ENCODE measurements at places on chromosomes 11 and 22.

DNA sequence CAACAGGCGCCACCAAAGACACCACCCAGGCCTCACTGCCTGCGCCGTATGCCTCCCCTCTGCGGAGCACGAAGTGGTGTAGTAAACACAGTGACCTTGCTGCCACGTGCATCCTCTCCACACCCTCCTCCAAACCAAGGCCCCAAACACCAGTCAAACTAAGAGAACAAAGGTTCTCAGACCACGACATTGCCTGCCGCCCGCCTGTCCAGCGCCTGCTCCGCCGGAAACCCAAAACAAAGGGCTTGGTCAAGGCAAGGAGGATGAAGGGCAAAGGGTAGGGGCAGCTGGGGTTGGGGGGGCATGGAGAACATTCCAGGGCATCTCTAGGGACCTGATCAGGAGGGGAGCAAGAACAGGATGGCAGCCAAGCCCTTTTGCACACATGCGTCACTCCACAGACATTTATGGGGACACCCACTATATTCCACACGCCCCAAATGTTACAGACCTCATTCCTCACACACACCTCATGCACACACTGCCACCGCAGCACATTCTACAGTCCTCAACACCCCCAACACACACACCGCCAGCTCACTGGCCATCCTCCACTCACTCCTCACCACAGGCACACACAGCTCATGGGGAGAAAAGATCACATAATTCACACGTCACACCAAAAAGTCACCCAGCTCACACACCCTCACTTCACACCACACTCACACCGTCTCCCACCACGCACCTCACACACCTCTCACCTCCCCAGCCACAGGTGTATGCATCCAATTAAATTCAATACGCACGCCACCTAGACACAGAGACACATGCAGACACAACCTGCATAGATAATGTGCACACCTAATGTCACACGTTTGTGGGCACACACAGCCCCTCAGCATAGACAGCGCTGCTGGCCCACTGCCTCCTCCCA lies 34.5 kb downstream of the PDE2A start:
- DNase-seq = no peak

GRCh38 chr11:130761560-130762220 lies 154.6 kb downstream of the SNX19 start:
- DNase-seq = no peak

GRCh38 chr22:32528316-32528715 lies 53.7 kb downstream of the FBXO7 start:
- no peak for DNase-seq

DNA sequence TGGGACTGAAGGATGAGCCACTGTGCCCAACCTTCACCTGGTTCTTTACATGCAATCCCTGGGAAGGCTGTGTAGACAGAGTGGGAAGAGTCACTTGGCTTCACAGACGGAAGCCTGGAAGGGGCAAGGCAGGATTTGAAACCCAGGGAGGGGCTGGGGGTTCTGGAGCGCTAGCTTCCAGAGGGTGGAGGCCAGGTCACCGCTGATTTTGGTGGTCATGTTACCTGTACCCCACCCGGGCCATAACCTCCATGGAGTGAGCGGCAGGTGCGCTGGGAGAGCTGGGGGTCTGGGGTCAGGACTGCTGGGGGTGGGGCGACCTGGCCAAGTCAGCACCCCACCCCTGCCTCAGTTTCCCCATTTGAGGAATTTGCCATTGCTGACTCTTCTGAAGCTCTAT lies 38.3 kb downstream of the PDGFB start:
- DNase-seq = no peak

- no peak for DNase-seq
Observed at GRCh38 chr11:10409207-10409661, 45.8 kb upstream of the AMPD3 start.

GRCh38 chr11:43580735-43581369 lies 99.7 kb upstream of the HSD17B12 start:
- DNase-seq = no peak

DNA sequence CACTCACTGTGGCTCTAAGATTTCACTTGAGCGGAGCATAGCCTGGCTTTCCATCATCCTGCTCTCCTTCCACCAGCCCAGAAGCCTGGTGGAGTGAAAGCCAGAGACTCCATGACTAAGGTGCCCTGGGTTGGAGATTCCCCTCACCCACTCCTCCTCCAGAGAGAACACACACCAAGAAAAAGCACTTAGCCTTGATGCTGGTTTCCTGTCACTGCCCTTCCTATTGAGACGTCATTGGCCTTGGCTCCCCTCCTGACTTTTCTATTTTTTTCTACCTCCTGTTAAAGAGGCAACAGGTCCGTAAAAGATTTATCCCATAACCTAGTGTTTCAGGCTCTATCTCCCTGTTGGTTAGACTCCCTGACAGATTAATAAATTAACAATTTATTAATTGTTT lies 38.5 kb upstream of the APLNR start:
- DNase-seq = no peak

GRCh38 chr11:96179905-96180304 lies 163.1 kb downstream of the MAML2 start:
- no peak for DNase-seq

DNA sequence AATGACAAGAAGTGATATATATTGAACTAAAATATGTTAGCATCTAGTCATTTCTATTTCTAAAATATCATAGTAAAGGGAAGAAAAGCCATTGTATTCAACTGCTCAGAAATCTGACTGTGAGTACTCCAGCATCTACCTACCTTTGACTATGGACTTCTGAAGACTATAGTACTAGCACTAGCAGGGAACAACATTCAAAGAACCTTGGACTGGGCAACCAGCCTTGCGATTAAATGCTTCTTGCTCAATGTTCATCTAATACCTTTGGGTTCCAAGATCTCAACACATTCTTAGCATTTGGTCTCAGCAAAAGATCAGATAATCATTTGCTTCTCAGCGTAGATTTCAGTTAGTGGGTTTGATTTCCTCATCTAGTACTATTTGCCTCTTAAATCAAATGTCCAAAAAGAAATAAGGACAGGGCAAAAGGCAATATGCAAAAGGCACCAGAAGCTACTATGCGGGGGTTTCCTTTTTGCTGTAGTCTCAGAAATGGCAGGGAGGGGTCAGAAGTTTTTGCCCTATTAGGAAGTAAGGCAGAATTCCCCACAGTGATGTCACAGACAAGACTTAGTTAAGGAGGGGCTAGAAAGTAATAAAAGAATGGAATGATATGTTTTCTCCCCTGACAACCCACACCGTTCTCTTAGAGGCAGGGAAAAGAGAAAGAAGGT lies 80.6 kb downstream of the GAB2 start:
- no peak for DNase-seq
